Spinal cord (tissue), 10 donors: ENCODE measurements at places on chromosomes 13 and 19. TPM values are rescaled to one million over a fixed set of nuclear protein-coding genes. Genes with fewer than 3 reads are reported as not detected.
A peak's percentile ranks its signal among the peaks of the same experiment; 100 is the strongest.

The ANGPTL8 gene
- polyA plus RNA-seq = 2.3 TPM

The ZNF536 gene
- 26.8 TPM for polyA plus RNA-seq

The ZNF492 gene
- 1.5 TPM for polyA plus RNA-seq

The GNA15 gene
- polyA plus RNA-seq = 2.1 TPM

The CILP2 gene
- 0.98 TPM for polyA plus RNA-seq

DNA sequence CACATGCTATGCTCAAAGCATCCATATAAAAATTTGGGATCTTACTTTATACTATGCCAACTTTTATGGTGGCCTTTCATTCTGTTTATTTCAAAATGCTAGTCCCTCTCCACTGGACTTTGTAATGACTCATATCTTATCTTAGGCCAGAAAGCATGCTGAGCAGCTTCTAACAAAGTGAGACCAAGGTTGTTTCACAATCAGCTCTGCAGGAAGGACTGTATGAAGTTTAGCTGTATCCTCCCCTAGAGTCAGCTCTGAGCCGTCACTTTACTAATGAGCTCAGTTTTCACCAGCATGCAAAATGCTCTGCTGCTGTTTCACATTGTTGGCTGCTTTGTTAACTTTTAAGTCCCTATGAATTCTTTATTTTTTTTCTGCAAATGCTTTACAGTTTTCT, 1608.8 kb downstream of the OLFM4 start:
- DNase-seq = peak; percentile 34
- H3K27me3 ChIP-seq = no peaks in the 10 kb centered on the region
- no peak overlapping the region for H3K4me3 ChIP-seq

DNA sequence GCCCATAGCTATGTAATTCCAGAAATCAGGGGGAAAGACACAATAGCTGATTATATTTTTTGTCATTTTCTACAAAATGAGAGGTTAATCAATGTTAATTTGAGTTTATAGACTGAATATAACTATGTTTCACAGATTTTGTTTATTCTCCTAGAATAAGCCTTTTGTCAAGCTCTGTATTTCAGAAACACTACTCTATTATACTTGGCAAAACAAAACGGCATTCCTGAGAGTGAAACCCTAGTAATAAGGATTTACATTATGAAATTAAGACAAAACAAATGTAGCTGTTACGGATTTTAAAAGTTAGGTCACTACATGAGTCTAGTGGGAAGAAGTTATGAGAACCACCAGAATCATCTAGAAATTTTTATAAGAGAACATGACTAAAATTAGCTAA, 334.2 kb downstream of the KLF12 start:
- H3K27ac ChIP-seq = no peak overlapping the region
- no peak overlapping the region for H3K4me3 ChIP-seq
- no peaks in the 10 kb centered on the region for H3K4me1 ChIP-seq
- H3K36me3 ChIP-seq = no peaks in the 10 kb centered on the region

DNA sequence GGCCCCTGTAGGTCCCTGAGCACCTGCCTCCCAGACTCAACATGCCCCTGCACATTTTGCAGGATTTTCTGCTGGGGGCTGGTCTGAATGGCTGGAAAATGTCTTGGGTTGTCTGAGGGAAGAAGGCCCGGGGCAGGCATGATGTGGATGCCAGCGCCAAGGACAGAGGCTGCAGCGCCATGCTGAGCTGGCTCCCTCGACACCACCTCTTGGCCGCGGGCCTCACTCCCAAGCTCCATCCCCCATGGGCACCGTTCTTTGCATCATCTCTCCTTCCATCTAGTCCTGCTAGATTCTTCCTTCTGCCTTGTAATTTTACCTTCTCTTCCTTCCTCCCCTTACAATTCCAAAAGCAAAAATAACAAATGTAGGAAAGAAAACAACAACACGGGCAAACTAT, 70.6 kb downstream of the ZIC5 start:
- no peak for DNase-seq
- H3K27ac ChIP-seq = no peak overlapping the region
- H3K36me3 ChIP-seq = no peaks in the 10 kb centered on the region
- H3K4me3 ChIP-seq = no peak overlapping the region

- H3K27me3 ChIP-seq = peaks cover 2% of the 10 kb centered on the region
- H3K4me3 ChIP-seq = no peak overlapping the region
Observed at GRCh38 chr13:40069173-40070044, 413.9 kb downstream of the COG6 start.
